ENCODE measurements at places on chromosomes 4 and X.

DNA sequence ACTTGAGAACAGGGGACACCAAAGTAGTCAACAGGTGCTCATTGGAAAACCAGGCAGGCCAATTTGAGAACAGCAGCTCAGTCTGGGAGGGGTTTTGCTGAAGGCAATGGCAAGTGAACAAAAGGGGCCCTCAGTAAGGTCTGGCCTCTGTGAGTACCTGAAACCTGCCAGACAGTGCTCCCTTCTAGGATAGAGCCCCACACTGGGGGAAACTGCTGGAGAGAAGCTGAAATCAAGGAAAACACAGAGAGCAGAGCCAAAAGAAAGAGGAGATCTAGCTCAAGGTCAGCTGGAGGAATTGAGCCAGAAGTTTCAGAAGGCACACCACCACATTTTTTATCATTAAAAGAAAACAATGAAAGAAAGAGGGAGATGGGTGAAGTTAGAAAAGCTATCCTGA, 28.2 kb downstream of the PNMA6E start:
- no peak for DNase-seq

DNA sequence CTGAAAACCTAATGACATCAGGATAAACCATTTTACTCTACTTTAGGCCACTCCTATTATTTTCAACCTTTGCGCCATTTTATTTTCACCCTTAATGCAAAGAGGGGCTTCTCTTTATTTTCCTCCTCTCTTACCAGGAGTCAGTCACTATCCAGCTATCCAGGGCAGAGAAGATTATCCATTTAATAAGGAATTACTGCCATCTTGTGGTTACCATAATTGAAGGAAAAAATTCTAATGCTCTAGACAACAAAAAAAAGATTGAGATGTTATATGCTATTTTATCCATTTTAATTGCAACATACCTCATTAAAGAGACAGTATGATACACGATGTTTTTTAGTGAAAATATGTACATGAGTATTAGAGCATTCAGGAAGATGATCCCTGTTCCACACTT, 514.5 kb upstream of the FAM241A start:
- no peak for DNase-seq

DNA sequence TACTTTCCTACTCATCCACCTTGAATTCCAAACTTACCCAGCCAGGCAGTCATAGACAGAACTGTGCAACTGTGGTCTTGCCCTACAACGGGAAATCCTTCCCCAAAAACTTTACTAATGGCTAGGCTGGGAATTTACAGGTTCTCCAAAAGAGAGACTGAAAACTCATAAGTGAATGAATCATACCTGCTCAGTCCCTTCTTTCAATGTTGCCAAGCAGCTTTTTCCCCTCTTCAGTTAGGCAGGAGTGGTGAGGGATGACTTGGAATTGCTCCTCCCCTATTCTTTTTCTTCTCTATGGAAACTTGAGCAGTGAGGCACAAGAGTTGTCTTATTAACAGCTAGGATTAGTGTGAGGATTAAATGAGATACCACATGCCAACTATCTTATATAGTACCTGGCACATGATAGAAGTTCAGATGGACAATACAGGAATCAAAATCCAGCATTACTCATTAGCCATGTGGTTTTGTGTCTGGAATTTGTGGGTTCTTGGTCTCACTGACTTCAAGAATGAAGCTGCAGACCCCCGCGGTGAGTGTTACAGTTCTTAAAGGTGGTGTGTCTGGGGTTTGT, 105.9 kb downstream of the TEX13A start:
- no peak for DNase-seq

DNA sequence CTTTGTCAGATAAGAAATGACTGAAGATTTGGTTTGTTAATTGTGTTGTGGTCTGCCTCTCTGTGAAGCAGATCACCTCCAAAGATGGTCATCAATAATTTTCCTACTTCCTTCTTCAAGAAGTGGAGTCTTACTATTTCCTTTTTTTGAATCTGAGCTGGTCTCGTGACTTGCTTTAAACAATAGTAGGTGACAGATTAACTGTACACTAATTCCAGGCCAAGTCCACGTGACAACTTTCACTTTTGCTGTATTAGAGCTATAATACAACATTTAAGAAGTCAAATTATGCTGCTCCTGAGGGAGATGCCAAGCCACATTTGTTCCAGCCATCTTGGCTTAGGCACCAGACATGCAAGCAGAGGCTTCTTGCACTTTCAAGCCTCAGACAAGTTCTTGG, 393.8 kb upstream of the GRID2 start:
- DNase-seq = no peak

GRCh38 chrX:15834827-15835595, 19.6 kb downstream of the AP1S2 start:
- no peak for DNase-seq

Data from activated CD4-positive, alpha-beta T cell treated with anti-CD3 and anti-CD28 coated beads, Interleukin-2, amount 10 ng/mL, durations not matched to agents 7 days and 5 days (primary cell).